ENCODE measurements at places on chromosomes 11 and 22. TPM values are rescaled to one million over a fixed set of nuclear protein-coding genes. Genes with fewer than 3 reads are reported as not detected.

Gene C11orf98
- 35.9 TPM for total RNA-seq

Gene PRR5
- total RNA-seq: 11.8 TPM

Gene FOLR1
- not detected for total RNA-seq

Gene TREH
- total RNA-seq: not detected

Gene PVALB
- total RNA-seq: not detected

Gene CCDC73
- total RNA-seq: not detected

Gene MRGPRE
- total RNA-seq: not detected

Gene APBB1
- total RNA-seq: 43.6 TPM

Gene CALCA
- total RNA-seq: not detected

Gene OR4A15
- not detected for total RNA-seq

Gene VSIG10L2
- 0.14 TPM for total RNA-seq

Gene CRYBB2
- not detected for total RNA-seq

Measured in posterior vena cava (tissue), 2 donors.